ENCODE measurements at places on chromosomes 11 and 22. TPM values are rescaled to one million over a fixed set of nuclear protein-coding genes. Genes with fewer than 3 reads are reported as not detected.

Gene SCGB1D2
- not detected for total RNA-seq

Gene TMEM45B
- not detected for total RNA-seq

Gene LMO2
- 0.34 TPM for total RNA-seq

Gene PHLDB1
- 32.0 TPM for total RNA-seq

Gene IFITM5
- total RNA-seq, result not detected

Gene CCDC89
- total RNA-seq, result 3.0 TPM

Gene TSG101
- total RNA-seq, result 70.6 TPM

Gene C1QTNF5
- 30.9 TPM for total RNA-seq

Gene BTG4
- 0.36 TPM for total RNA-seq

Gene OR51B5
- 0.36 TPM for total RNA-seq

Gene OR52N4
- total RNA-seq, result not detected

Gene MPZL3
- total RNA-seq, result 0.67 TPM

Gene MUC5AC
- total RNA-seq, result not detected

Gene ASPHD2
- 1.8 TPM for total RNA-seq

Gene PDGFB
- total RNA-seq, result not detected

Gene CDCA5
- 29.6 TPM for total RNA-seq

Gene RASD2
- total RNA-seq, result 0.36 TPM

Gene OAF
- 32.0 TPM for total RNA-seq

Gene FTH1
- total RNA-seq, result 668 TPM

Gene CBX6
- 39.2 TPM for total RNA-seq

Gene OLFML1
- under 0.01 TPM for total RNA-seq

Gene HTR3A
- not detected for total RNA-seq

Gene TMEM132A
- 11.3 TPM for total RNA-seq

Gene DTX4
- total RNA-seq, result 9.8 TPM

Gene CELSR1
- 14.8 TPM for total RNA-seq

Gene SOX6
- 39.6 TPM for total RNA-seq

Gene TSGA10IP
- total RNA-seq, result not detected

Gene APOA5
- total RNA-seq, result not detected

Gene OR8G5
- not detected for total RNA-seq

Gene OR52H1
- total RNA-seq, result not detected

Gene TTLL8
- total RNA-seq, result not detected

Gene CCDC157
- total RNA-seq, result 2.3 TPM

Gene FBXO3
- total RNA-seq, result 28.8 TPM

Gene NCAPH2
- 28.4 TPM for total RNA-seq

Gene OR2D2
- total RNA-seq, result 0.36 TPM

Gene RRAS2
- 34.7 TPM for total RNA-seq

Gene MOV10L1
- 0.34 TPM for total RNA-seq

Gene MS4A4E
- not detected for total RNA-seq

Gene TTC36
- 0.36 TPM for total RNA-seq

Gene ENDOD1
- 67.3 TPM for total RNA-seq

Gene MS4A6E
- total RNA-seq, result not detected

Gene CARNS1
- not detected for total RNA-seq

Gene SCGB1C1
- not detected for total RNA-seq

Gene FOSL1
- 1.4 TPM for total RNA-seq

Gene ZBTB16
- total RNA-seq, result under 0.01 TPM

Gene OR56A1
- total RNA-seq, result not detected

Gene GLB1L3
- under 0.01 TPM for total RNA-seq

Gene APOBEC3H
- 0.69 TPM for total RNA-seq

Gene SCN3B
- total RNA-seq, result under 0.01 TPM

Gene CTSF
- total RNA-seq, result 46.1 TPM

Gene PTPN5
- not detected for total RNA-seq
